Inflammatory macrophage (primary cell): ENCODE measurements at places on chromosomes 3 and 15.

- no peak for DNase-seq
Measured at GRCh38 chr3:118842147-118842863, 192.3 kb downstream of the IGSF11 start.

GRCh38 chr3:52915294-52915693 lies 17.9 kb upstream of the STIMATE start:
- DNase-seq = peak; percentile 73

DNA sequence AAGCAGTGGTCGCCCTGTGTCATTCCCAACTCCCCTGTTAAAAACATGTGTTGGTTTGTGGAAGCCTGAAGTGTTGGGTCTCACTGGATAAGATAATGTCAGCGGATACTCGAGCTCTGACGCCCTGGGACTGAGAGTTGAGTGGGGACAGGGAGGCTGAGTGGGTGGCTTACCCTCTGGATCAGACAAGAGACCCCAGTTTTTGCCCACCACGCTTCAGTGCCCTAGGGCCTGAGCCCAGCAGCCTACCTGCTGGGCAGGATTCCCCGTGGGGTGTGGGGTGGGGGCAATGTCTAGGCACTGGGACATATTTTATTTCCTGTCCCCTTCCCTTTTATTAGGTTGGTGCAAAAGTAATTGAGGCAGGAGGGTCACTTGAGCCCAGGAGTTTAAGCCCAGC lies 75.0 kb downstream of the SMAD6 start:
- no peak for DNase-seq

DNA sequence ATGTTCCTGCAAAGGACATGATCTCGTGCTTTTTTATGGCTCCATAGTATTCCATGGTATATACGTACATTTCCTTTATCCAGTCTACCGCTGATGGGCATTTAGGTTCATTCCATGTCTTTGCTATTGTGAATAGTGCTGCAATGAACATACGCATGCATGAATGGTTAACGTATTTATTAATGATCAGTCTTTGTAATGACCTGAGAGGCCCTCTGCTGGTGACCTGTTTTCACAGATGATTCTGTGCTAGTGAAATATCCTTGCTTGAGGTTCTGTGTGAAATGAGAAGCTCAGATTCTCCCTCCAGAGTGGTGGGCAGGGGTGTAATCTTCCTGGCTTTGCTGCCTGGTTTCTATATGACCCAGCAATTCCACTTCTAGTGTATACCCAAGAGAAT lies 160.2 kb upstream of the RASGRP1 start:
- DNase-seq = no peak
